Osteocyte (in vitro differentiated cells): ENCODE measurements at places on chromosomes 5 and 9.

DNA sequence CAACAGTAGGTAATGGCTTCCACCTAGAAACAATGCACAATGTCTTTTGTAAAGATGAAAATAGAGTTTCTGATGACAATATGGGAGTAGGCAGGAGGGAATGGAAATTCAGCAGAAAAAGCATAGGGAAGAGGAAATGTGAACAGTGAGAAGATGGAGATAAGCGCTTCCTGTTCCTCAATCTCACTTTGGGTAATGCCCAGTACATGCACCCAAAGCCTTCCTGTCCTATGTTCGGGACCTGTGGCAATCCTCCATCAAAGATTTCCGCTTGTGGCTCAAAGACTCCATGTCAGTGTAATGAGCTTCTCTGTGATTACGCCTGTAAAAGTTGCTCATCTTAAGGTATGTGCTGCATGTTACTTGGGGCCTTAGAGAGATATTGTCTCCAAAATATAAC, 2.7 kb downstream of the UGT3A1 start:
- DNase-seq, result no peak

DNA sequence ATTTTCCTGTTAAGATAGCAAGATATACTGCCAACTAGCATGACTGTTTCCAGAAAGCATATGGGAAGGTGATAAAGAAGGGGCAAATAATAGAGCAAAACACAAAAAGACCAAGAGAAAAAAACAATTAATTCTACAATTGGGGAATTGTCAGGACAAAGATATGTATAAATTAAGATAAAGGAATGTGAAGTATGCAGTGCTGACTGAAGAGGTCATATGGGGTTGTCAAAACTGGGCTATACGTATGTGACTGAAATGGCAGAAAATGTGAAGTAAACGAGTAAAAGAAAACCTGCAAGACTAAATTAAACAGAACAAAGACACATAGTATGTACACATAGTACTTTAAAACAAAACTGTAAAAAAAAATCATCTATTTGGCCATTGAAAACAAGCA, 222.3 kb downstream of the ARL15 start:
- no peak for DNase-seq

GRCh38 chr5:126597156-126597555, 2.1 kb upstream of the ALDH7A1 start:
- no peak for DNase-seq

DNA sequence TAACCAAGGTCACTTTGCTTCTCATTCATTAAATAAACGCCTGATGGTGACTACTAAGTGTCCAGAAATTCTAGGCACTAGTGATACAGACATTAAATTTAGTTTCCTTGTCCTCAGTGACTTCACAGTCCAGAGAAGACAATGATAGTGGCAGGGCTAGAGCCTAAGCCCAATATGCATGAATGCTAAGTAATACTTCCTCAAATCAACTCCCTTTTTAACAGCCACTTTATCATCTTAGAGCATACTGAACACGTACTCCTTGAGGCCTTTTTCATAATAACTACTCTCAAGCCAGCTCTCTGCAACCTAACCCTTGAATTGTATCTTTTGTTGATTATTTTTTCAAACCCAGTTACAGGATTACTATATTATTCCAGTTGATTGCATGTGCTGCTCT, 74.1 kb downstream of the STX17 start:
- no peak for DNase-seq

GRCh38 chr5:5306696-5307095, 115.8 kb upstream of the ICE1 start:
- DNase-seq, result no peak

GRCh38 chr5:132500931-132501628, 10.5 kb upstream of the IRF1 start:
- peak; percentile 84 for DNase-seq

- no peak for DNase-seq
Measured at GRCh38 chr9:19828576-19829109, 39.8 kb upstream of the SLC24A2 start.

DNA sequence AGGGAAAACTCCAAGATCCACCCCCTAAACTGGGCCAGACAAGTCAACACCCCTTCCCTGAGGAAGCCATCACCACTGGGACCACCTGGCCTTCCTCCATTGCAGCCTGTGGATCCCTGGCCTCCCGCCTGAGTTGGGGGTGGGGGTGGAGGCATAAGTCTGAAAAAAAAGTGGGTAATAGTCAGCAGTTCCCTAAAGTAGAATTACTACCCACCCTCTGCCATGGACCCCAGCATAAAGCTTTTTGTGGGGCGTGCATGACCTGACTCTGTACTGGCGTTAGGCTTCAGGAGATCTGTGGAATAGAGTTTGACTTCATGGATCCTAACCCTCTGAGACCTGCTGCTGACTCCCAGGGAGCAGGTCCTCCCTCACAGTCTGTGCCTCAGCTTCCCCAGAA, 2.0 kb upstream of the CXXC5 start:
- no peak for DNase-seq

DNA sequence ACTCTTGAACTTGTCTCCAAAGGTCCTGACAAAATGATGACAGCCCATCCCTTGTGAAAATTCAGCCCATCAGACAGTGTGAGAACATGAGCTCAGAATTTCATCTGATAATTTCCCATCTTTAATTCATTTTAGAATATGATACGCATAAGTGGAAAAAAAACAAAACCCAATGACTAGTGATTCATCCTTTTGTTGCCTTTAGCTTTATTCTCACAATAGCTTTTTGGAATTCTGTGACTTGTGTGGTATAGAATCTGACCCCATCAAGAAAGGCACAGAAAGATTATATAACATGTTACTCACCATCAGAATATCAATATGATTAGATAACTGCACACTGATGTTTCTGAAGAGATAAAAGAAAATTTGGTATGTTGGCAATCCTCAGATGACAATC, 16.1 kb upstream of the TMED7 start:
- DNase-seq, result no peak

DNA sequence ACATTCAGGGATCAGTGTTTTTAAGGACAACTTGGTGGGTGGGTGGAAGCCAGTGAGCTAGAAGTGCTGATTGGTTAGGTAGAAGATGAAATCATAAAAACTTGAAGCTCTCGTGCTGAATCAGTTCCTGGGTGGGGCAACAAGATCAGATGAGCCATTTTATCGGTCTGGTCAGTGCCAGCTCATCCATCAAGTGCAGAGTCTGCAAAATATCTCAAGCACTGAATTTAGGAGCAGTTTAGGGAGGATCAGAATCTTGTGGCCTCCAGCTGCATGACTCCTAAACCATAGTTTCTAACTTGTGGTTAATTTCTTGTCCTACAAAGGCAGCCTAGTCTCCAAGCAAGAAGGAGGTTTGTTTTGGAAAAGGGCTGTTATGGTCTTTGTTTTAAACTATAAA, 166.4 kb downstream of the FAM170A start:
- DNase-seq, result no peak

- no peak for DNase-seq
Measured at GRCh38 chr9:112764837-112765236, 14.3 kb downstream of the SNX30 start.

GRCh38 chr9:88090151-88090581, 48.1 kb downstream of the SPATA31C2 start:
- no peak for DNase-seq

DNA sequence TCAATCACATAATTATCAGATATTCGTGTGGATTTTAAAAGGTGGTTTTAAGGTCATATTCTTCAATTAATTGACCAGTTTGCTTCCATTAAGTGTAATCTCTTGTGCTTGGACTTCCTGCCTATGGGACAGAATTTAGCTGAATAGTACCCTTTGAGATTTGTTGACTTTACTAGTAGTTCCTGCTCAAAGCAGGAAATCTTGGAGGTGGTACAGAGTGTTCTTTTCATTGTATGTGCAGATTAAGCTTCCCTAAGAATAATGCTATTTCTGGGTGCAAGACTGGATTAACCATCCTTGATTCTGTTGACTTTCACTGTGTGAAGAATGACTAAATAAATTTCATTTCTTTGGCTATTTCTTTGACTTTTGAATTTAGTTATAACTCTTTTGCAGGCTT, 45.4 kb upstream of the ELL2 start:
- DNase-seq, result no peak

DNA sequence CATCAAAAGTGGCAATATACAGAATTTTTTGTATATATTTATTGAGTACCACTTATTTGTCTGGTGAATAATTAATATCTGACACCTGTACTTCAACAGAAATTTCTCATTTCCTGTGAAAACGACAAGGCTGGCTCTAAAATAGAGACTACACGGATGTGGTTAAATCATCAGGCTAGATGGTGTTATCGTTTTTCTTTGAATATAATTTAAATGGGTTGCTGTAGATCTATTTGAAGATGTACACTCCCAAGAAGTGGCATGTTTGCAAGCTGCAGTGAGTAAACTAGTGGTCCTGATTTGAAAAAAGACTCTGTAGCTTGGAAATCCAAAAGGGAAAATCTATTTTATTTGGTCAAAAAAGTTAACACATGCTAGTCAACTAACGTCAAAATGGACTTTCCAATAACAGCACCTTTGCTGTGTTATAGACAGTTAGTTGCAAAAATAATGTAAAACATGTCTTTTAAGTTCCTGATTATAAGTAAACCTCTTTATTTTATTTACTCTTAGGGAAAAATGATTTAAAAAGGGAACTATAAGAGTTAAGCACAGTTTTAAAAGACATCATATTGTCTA, 13.8 kb downstream of the ST8SIA4 start:
- no peak for DNase-seq

GRCh38 chr5:121987052-121987684, 25.4 kb downstream of the SRFBP1 start:
- DNase-seq, result no peak

DNA sequence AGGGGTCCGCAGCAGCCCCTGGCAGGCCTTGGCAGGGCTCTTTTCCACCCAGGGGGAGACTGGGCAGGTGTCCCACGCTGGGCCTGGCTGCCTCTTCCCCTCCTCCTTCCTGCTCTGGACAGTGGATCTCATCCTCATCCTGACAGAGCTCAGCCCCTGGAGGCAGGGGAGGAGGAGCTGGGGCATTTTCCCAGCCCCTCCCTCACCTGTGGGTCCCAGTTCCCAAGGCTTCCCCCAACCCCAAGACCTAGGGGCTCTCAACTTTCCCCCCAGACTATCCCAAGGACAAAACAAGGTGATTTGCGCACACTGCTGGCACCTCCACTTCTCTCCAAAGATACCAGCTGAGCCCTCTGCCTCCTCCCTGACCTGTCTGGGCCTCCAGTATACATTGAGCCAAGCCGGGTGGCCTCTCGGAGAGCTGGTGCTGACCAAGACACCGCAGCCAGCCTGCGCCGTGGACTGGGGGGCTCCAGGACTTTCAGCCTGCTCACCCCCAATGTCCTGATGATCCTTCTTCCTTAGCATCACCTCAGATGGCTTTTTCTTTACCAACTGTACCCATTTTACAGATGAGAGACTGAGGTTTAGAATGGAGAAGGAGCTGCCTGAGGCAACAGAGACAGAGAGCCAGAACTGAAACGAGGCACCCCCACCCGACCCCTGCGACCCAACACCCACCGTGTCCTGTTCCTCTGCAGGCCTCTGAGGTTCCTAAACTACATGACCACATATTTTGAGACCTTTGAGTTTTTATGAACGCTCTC, 126.6 kb downstream of the BARX1 start:
- DNase-seq, result no peak

DNA sequence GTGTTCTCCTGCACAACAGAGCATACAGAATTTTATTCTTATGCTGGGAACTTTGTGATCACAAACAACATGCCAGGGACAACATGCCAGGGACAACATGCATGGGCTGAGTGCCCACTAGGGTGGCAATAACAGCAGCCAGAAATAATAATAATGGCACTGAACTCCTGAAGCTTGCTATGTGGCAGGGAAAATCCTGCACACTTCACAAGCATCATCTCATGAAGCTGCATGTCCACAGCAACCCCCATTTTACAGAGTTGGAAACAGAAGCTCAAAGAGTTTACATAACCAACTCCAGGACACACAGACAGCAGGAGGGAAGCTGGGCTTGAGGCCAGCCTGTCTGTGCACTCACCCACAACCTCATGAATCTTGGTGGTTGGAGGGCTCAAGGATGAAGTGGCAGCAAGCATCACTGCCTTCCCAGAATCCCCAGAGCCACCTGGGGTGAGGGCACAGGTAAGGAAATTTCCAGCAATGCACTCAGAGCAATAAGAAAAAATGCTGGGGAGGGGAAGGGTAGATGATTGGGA, 111.4 kb downstream of the GABBR2 start:
- no peak for DNase-seq

DNA sequence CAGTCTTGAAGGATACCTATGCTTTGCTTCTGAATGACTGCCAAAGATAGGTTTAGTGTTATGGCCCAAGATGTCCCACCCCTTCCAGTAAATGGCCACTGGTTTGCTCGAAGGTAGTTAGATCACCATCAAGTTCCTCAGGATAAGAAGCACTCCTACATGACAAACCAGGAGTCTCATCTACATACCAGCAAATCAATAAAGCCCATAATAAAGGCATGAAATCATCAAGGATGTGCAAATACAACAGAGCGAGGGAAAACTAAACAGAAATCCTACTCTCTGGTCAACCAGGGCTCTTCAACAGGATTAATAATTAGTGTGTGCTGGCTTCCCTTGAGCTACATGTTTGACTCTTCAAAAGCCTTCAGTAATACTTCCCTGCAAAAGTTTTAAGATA, 141.0 kb downstream of the LHFPL2 start:
- DNase-seq, result no peak

GRCh38 chr5:57780306-57780960, 297.8 kb upstream of the ACTBL2 start:
- DNase-seq, result no peak

GRCh38 chr9:98852961-98853360, 45.5 kb downstream of the GALNT12 start:
- DNase-seq, result no peak

- DNase-seq, result no peak
Measured at GRCh38 chr5:41600731-41601130, 90.3 kb upstream of the PLCXD3 start.

DNA sequence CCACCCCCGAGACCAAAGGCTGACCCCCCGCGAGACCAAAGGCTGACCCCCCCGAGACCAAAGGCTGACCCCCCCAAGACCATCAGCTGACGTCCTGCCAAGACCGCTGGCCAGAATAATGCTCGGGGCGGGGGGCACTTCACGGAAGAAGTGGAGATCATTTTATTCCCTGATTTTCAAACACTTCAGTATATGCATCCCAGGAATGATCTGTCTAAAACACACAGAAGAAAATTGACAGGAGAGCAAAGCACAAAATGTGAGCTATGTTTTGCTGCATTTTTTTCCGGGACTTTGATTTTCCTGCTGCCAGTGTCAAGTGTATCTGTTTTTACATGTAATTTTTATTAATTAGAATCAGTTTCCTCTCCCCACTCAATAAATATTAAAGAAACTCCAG, 67.1 kb downstream of the ADAMTS2 start:
- no peak for DNase-seq

DNA sequence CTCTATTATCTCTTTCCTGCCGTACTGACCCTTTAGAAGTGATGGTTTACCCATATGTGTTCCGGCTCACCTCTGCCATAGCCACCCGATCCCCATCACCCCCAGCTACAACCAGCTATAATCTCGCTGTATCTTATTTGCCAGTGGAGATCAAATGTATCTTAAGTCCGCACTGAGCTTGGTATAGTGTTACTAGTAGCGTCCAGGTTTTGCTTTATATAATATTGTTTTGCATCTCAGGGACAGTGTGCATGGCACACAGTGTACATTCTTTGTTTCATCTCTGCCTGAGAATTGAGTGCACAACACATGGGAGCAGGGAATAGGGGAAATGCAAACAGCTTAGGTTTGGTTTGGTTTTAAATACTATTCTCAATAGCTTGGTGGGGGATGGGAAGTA, 135.8 kb upstream of the SNX2 start:
- no peak for DNase-seq

- no peak for DNase-seq
Measured at GRCh38 chr5:83586874-83587776, 115.6 kb downstream of the VCAN start.

- no peak for DNase-seq
Measured at GRCh38 chr5:106423109-106423897, 1247.4 kb downstream of the EFNA5 start.
